ENCODE measurements at places on chromosomes 2 and 18. TPM values are rescaled to one million over a fixed set of nuclear protein-coding genes. Genes with fewer than 3 reads are reported as not detected.

DNA sequence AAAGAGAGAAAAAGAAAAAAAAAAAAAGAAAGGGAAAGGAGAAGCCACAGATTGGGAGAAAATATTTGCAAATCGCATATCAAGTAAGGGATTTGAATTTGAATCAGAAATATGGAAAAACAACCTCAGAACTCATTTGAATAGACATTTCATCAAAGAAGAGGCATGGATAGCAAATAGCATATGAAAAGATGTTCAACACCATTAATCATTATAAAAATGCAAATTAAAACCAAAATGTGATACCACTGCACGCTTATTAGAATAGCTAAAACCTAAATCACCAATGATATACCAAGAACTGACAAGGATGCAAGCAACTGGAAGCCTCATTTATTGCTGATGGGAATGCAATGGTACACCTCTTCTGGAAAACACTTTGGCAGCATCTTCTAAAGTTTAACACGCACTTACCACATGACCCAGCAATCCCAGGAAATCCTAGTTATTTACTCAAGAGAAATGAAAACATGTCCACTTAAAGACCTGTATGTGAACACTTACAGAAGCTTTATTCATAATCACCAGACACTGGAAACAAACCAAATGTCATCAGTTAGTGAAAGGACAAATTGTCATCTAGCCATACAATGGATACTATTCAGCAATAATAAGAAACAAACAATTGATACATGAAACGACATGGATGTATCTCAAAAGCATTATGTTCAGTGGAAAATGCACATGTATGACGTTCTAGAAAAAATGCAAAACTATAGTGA, 10.3 kb downstream of the DNER start:
- no peak overlapping the region for H3K27ac ChIP-seq
- no peak for DNase-seq
- H3K4me1 ChIP-seq = no peaks in the 10 kb centered on the region
- H3K27me3 ChIP-seq = peaks cover 19% of the 10 kb centered on the region
- no peak overlapping the region for H3K4me3 ChIP-seq
- no peaks in the 10 kb centered on the region for H3K36me3 ChIP-seq

DNA sequence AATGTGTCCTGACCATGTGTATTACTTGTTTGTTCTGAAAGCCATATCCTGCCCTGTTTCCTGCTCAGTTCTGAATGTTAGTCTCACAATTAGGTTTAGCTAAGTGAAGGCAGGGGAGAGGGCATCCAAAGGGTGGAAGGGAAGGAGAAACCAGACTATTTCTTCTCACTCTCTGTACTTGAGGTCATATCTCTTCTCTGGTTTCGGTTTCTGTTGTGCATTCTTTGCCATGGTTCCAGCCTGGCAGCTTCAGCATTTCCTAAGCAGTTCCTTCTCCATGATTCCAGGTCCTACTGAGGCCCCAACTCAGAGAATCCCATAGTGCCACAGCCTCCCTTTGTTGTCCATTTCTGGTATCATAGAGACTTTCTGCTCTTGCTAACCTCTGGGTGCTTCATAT, 40.3 kb upstream of the HNMT start:
- H3K4me3 ChIP-seq = no peak overlapping the region
- H3K4me1 ChIP-seq = peaks cover 3% of the 10 kb centered on the region
- H3K36me3 ChIP-seq = no peaks in the 10 kb centered on the region

The RIOK3 gene
- total RNA-seq = 54.7 TPM

DNA sequence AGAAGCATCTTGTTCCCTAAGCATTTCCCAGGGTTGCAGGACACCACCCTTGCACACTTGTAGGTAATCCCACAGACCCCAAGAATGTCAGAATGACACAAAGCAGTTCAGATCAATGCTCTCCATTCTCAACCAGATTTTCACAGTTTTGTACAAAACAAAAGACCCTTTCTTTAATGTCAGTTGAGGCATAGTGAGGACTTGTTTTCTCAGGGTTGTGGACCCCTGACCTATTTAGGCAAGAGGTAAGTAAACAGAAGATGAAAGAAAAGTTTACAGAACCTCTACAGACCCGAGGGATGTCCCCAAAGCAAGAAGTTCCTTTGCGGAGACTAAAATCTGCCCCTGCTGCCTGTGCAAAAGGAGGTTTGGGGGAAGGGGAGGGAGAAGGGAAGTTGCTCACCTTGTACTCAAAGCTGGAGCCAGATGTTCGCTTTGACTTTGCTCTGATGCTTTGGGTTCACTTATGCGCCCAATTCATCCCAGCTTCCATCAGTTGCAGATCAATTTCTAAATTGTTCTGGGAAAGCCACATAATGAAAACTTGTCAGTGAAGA, 635.4 kb downstream of the EPHA4 start:
- no peak overlapping the region for H3K4me3 ChIP-seq

DNA sequence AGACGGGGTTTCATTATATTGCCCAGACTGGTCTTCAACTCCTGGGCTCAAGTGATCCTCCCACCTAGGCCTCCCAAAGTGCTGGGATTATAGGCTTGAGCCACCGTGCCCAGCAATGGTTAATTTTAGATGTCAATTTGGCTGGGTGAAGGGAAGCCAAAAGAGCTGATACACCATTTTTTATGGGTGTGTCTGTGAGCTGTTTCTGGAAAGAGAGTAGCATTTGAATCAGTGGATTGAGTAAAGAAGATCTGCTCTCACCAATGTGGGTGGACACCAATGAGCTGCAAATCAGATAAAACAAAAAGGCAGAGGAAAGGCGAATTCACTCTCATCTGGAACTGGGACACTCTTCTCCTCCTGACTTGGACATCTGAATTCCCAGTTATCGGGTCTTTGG, 16.1 kb upstream of the TAF4B start:
- H3K27me3 ChIP-seq = peaks cover 12% of the 10 kb centered on the region
- no peak overlapping the region for H3K4me3 ChIP-seq
- H3K36me3 ChIP-seq = no peaks in the 10 kb centered on the region
- no peaks in the 10 kb centered on the region for H3K4me1 ChIP-seq
- DNase-seq = no peak

The ABCA12 gene
- total RNA-seq = 0.13 TPM

DNA sequence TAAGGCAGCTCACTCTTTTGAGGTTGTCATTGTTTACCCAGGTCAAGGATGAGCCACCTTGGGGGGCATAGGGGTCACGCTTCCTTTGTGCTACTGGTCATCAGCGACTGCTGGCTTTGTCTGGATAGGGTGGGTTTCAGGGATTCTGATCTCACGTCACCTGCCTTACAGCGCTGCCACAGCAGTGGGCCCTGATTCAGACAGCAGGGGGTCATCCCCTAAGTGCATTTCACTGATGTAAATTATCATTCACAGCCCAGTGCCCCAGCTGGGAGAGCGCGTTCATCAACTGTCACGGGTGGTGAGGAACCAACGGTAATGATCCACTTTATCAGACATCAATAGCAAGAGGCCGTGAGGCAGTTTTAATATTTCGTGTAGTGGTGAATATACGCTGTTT, 291.2 kb downstream of the NEDD4L start:
- DNase-seq = no peak
- H3K27ac ChIP-seq = no peak overlapping the region
- no peak overlapping the region for H3K4me3 ChIP-seq
- H3K4me1 ChIP-seq = peaks cover 19% of the 10 kb centered on the region
- H3K36me3 ChIP-seq = peaks cover 27% of the 10 kb centered on the region

DNA sequence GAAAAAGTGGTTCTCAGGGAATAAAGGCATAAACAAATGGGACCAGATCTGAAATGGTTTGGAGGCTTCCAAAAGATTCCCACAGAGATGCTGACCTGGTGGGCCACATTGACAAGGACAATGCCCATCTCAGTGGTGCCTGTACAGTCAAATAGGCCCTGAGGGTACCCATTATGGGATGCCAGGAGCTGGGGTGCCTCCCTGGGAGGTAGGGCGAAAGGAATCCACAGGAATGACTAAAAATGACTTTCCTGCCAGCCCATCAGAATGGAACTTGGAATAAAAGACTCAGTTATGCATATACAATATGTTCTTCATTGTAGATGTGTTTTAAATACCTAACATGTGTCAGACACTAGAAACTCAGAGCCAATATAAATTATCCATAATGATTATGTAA, 248.5 kb downstream of the RNF144A start:
- no peak overlapping the region for H3K4me3 ChIP-seq
- no peaks in the 10 kb centered on the region for H3K4me1 ChIP-seq
- DNase-seq = no peak
- no peaks in the 10 kb centered on the region for H3K36me3 ChIP-seq
- H3K27me3 ChIP-seq = no peaks in the 10 kb centered on the region

The SLC38A11 gene
- not detected for total RNA-seq

The RAMP1 gene
- 93.4 TPM for total RNA-seq

GRCh38 chr2:216522892-216523502, 24.4 kb downstream of the RPL37A start:
- DNase-seq = no peak
- H3K36me3 ChIP-seq = peaks cover 4% of the 10 kb centered on the region
- H3K27me3 ChIP-seq = no peaks in the 10 kb centered on the region
- H3K4me1 ChIP-seq = peaks cover 31% of the 10 kb centered on the region
- H3K4me3 ChIP-seq = no peak overlapping the region
- no peak overlapping the region for H3K27ac ChIP-seq

DNA sequence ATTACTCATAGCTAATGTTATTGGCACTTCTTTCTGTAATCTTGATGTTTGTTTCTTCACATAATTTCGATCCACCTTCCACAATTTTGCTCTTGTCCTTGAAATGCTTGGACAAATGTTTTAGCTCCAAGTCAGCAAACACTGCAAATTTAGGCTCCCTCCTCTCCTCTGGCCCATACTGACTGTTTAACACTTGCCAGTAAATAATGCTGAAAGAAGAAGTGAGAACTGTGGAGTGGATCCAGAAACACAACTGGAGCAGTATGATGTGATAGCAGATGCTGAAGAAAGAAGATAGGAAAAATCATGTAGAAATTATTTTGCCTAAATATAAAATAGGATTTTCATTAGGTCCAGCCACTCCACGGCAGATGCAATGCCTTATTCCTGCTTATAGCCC, 415.0 kb upstream of the GYPC start:
- H3K4me3 ChIP-seq = no peak overlapping the region
- no peak for DNase-seq
- no peaks in the 10 kb centered on the region for H3K27me3 ChIP-seq
- H3K36me3 ChIP-seq = no peaks in the 10 kb centered on the region
- H3K4me1 ChIP-seq = no peaks in the 10 kb centered on the region

The UGT1A1 gene
- not detected for total RNA-seq

GRCh38 chr2:6342273-6342920, 523.3 kb downstream of the CMPK2 start:
- no peak for DNase-seq
- no peaks in the 10 kb centered on the region for H3K36me3 ChIP-seq
- H3K4me3 ChIP-seq = no peak overlapping the region
- no peak overlapping the region for H3K27ac ChIP-seq

DNA sequence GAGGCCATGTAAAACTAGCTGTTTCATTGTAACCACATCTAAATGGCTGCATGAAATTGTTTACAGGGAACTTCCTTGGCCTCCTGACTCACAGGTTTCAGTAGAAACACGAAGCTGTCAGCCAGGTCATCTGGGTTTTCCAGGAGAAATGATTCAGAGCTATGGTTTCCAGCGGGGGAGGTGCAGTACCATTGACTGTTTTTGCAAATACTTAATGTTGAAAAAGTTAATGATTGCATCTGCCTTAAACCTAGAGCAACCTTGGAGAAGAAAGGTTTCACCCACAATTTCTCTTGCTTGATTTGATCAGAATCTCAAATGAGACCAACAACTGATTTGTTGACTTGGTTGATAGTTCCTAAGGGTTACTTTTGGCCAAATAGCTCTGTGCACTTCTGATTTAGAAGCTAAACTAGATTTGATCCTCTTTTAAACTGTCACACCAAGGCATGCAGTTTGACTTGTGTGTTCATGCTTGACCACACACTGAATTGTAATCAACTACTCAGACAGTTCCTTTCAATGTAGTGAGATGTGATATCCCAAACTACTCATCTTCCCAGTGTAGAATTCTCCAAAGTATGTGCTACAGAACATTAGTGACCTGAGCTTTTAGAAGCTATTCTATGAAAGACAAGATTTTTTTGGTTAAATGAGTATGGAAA, 193.5 kb upstream of the CHST9 start:
- H3K4me1 ChIP-seq = no peaks in the 10 kb centered on the region
- no peak overlapping the region for H3K4me3 ChIP-seq
- H3K27ac ChIP-seq = no peak overlapping the region
- H3K27me3 ChIP-seq = peaks cover 7% of the 10 kb centered on the region

The LCT gene
- total RNA-seq = not detected

The PDCD1 gene
- total RNA-seq = not detected

GRCh38 chr2:158482594-158482993, 25.8 kb downstream of the PKP4 start:
- DNase-seq = no peak
- peaks cover 57% of the 10 kb centered on the region for H3K4me1 ChIP-seq
- H3K27me3 ChIP-seq = no peaks in the 10 kb centered on the region
- H3K36me3 ChIP-seq = peaks cover 10% of the 10 kb centered on the region
- peak overlapping the region; percentile 44 for H3K27ac ChIP-seq

The RIT2 gene
- total RNA-seq = not detected

DNA sequence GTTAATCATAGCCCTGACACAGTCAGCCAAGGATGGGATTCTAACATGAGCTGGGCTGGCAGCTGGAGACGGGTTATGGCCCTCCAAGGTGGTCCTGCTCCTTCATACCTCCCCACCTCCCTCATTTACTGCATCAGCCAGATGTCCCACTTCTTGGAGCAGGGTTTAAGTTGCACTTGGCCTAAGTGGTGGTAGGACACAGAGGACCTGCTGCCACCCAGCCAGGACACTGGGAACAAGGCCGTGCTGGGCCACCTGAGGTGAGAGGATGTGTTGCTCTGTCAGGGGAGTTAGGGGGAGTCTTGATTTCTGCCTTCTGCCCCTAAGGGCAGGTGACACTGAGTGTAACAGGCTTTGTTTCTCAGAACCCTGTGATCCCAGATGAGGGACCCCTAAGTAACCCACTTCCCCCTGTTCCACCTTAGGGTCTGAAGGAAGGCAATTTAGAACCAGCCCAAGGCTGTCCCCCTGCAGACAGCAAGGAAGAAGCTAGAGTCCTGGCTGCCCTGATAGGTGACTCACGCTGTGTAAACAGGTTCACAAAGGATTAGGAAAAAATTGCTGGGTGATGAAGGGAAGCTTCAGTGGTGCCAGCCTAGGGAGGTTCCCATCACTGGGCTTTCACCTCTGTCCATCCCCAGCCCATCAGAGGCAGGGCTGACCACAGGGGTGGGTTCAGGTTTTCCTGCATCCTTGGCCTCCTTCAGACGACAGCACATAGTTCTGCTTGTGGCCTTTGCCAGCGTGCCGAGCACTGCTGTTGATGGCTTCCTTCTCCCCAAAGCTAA, 114.3 kb upstream of the MCFD2 start:
- no peak for DNase-seq
- H3K27ac ChIP-seq = no peak overlapping the region
- peaks cover 45% of the 10 kb centered on the region for H3K4me1 ChIP-seq
- H3K4me3 ChIP-seq = no peak overlapping the region
- H3K36me3 ChIP-seq = peaks cover 31% of the 10 kb centered on the region

Data from osteocyte (in vitro differentiated cells).